Esophagus muscularis mucosa (tissue), 4 donors: ENCODE measurements at places on chromosomes 5 and 9.

- DNase-seq: no peak
These were observed 37.1 kb downstream of the GLIS3 start for GRCh38 chr9:4262735-4263141.

DNA sequence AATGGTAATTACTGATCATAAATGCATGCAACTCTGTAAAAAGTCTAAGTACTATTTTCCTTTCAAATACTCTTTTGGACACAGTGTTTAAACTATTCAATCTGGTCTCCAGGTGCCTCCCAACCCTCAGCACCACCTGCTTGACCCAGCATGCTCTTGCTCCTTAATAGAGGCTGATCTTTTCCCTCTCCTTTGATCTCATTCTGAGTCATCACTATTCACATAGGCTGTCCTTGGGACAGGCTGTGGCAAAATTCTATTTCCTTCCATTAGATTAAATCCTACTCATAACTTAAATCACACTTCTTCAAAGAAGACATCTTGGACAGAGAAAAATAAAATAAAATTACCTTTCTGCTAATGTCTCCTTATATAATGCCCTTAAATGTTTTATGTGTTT lies 199.4 kb upstream of the ST8SIA4 start:
- no peak for DNase-seq

- no peak for DNase-seq
These were observed 29.4 kb upstream of the IL17B start for GRCh38 chr5:149408252-149409099.

DNA sequence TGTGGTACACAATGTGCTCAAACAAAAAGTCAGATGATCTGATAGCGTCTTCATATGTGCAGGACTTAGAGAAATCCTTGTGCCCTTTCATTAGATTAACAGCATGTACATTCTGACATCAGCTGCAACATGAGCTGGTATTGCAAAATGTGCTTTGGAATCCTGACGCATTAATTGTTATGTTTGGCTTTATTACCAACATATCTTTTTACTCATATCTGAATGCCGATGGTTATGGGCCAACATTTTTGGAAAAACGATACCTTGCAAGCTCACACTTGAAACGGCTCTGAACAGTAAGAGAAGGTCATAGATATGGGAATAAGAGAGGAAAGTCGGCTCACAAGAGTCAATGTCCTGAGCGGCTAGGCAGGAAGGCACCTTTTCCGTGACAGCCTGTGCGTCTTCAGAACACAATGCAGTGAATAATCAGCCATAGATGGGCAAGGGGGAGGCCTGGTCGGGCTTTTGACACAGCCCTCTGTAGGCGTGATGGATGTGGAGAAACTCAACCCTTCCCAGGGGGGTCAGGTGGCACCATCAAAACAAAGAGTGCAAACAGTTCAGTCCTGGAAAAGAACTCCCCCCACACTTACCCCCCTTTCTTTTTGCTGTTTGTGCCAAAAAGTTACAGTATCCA lies 36.4 kb upstream of the GAS1 start:
- no peak for DNase-seq

DNA sequence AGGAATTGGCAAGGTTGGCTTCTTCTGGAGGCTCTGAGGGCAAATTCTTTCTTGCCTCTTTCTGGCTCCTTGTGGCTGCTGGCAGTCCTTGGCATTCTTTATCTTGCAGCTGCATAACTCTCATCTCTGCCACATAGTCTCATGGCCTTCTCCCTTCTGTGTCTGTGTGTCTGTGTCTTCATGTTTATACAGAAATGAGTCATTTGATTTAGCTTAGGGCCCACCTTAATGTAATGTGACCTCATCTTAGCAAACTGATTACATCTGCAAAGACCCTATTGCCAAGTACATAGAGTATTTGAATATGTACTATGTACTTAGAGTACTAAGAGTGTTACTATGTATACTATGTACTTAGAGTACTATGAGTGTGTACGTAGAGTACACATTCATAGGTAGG lies 122.5 kb downstream of the RFK start:
- no peak for DNase-seq

DNA sequence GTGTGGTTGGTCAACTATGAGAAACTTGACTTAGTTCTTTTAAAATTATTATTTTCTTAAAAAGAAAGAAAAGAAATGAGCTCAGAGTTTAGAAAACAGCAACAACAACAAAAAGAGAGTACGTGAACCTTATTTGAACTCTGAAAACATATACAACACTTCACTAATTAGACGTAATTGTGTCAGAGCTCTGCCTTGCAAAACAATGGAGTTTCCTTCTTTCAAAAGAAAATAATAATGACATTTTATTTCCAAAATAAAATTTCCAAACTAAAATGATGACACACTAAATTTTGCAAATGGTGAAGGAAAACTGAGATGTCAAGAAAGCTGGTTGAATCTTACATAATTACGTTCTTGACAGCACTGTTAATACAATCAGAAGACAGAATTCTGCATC lies 15.4 kb downstream of the ROR2 start:
- DNase-seq: no peak

DNA sequence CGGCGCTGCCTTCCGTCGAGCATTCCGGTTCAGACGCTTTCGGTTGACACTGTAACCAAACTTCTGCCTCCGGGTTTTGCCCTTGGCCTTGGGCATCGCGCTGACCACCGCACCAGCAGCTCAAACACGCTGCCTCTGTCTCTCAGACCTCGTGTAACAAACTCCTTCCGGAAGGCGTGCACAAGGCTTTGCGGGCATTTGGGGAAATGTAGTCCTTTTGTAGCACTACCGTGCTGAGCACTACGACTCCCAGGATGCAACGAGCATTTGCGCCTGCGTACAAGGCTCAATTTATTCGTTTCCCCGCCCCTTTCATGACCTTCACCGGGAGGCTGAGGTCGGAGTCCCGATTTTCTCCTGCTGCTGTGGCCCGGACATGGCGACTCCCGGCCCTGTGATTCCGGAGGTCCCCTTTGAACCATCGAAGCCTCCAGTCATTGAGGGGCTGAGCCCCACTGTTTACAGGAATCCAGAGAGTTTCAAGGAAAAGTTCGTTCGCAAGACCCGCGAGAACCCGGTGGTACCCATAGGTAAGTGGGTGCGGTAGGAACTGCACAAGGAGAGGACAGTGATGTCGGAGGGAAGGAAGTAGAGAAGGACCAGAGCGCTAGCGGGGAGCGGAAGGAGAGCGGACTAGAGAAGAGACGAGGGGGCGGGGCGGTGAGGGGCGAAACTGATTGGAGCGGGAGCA lies at the start of the genes HIGD2A and NOP16:
Gene HIGD2A (plus strand): TSS at position 308 of the 691 bp plus-strand sequence. CDS start 69 bp downstream, at position 377.
Gene NOP16 (minus strand): TSS at position 155 of the 691 bp plus-strand sequence. CDS start 59 bp downstream, at position 96.
- peak; percentile 100 for DNase-seq

DNA sequence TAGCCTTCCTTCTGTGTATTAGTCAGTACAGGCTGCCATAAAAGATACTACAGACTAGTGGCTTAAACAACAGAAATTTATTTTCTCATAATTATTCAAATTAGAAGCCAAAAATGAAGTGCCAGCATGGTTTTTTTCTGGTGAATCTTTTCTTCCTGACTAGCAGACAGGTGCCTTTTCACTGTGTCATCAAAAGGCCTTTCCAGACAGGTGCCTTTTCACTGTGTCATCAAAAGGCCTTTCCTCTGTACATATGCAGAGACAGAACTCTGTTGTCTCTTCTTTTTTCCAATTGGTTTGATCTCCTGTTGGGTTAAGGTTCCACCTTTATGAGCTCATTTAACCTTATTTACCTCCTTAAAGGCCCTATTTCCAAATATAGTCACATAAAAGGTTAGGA lies 599.9 kb downstream of the ISL1 start:
- no peak for DNase-seq

DNA sequence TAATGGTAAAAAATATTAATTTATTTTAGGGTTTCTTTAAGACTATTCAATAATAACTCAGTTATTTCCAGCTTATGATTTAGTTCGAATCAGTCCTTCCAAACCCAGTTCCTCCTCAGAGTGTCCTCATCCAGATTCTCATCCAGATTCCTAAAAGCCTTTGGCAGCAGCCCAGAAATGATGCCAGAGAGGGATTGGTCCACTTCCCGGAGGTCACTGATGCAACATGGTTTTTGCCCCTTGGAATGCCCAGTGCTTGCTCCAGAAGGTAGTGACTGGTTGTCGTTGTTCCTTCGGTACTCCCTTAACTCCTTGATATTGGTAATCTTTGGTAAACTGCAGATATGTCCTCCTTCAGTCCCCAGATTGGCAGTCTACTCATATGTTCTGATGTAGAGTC lies 493.1 kb upstream of the DMAC1 start:
- DNase-seq: no peak

DNA sequence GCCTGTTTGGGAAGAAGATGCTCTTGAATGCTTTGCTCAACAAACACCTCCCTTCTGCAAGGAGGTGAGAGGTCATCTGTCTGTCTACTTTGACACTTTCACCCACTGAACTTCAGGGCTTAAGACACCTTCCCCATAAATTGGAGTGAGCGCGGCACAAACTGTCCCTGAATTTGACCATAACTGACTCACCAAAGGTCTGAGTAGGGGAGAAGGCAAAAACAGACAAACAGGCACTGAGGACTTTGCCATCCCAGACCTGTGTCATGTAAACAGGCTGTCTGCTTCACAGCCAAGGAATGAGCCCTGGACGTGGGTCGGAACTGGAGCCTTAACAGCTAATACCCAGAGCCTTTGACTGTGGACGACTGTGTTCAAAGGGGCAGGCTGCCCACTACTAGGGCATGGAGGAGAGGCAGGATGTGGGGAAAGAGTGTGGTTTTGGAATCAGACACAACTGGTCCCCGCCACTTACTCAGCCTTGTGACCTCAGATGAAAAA lies 320.9 kb upstream of the KLF4 start:
- DNase-seq: no peak

- DNase-seq: no peak
These were observed 5.5 kb downstream of the ADRB2 start for GRCh38 chr5:148831590-148832565.

- no peak for DNase-seq
These were observed 5.2 kb downstream of the LTC4S start for GRCh38 chr5:179798771-179799643.

GRCh38 chr5:51172903-51173626 lies 210.2 kb upstream of the ISL1 start:
- no peak for DNase-seq

GRCh38 chr5:61525512-61526206 lies 193.6 kb downstream of the ZSWIM6 start:
- DNase-seq: no peak

DNA sequence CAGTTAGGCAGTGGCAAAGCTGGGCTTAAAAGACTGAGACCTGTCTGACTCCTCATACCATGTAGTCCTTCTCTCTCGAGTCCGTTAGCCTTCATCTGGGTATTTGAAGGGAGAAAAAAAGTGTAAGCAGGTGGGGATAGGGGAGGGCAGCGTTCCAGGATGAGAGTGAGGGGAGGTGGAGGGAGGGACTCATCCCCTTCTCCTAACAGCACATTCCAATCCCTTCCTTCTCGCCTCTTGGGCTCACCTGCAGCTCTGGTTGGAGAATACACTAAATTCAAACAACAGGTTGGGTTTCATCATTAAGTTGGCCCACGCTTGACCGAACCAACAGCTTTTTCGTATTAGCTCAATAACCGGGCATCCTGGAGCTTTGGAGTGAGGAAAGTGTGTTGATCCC lies 3.6 kb downstream of the NEURL1B start:
- DNase-seq: no peak

DNA sequence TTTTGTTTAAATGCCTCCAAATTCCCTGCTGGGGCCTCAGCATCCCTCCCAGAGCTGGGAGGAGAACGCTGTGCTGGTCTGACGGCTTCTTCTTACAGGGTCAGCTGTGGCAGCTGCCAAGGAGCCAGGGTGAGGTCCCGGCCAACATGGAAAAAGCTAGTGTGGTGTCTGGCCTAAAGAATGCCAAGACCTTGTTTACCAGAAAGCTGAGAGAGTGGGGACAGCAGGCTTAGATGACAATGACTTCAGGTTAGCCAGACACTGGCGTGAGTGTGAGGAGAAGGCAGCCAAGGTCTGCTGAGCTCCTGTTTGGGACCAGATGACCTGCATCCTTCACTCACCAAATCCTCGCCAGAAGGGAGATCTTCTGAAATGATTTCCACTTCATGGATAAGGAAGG lies 112.5 kb downstream of the CRB2 start:
- DNase-seq: no peak

DNA sequence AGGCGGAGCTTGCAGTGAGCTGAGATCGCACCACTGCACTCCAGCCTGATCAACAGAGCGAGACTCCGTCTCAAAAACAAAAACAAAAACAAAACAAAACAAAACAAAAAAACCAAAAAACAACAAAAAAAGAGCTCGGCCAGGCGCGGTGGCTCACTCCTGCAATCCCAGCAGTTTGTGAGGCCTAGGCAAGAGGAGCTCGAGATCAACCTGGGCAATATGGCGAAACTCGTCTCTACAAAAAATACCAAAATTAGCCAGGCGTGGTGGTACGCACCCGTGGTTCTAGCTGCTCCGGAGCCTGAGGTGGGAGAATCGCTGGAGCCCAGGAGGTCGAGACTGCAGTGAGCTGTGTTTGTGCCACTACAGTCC lies 20.2 kb downstream of the TRIM7 start:
- DNase-seq: no peak

- no peak for DNase-seq
These were observed 977 bp upstream of the PAM start for GRCh38 chr5:102753889-102754766.

GRCh38 chr5:122110987-122111386 lies 18.4 kb upstream of the ZNF474 start:
- DNase-seq: no peak

- DNase-seq: no peak
These were observed 290.9 kb upstream of the ANKRD55 start for GRCh38 chr5:56523790-56524575.

DNA sequence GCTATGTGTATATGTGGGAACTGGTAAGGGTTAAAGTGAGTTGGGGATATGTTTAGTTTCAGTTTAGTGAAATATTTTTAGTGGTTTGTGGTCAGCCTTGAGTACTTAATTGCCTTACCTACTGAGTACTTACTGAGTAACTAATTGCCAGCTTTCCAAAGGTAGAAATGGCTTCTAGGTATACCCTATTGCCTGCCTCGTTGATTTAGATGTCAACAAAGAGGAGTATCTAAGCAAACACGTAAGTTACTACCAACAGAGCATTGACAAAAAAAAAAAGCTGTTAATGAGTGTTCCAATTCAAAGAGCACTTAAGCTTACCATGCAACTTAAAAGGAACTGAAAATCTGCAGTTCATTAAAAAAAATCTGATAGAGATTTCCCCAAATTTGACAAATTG lies 8.8 kb downstream of the ATP10B start:
- no peak for DNase-seq

GRCh38 chr5:78527054-78527859 lies 121.3 kb downstream of the LHFPL2 start:
- no peak for DNase-seq

- no peak for DNase-seq
These were observed 136.6 kb downstream of the SEMA6A start for GRCh38 chr5:116437922-116438578.

GRCh38 chr9:127567035-127567729 lies 44.9 kb upstream of the STXBP1 start:
- DNase-seq: no peak

DNA sequence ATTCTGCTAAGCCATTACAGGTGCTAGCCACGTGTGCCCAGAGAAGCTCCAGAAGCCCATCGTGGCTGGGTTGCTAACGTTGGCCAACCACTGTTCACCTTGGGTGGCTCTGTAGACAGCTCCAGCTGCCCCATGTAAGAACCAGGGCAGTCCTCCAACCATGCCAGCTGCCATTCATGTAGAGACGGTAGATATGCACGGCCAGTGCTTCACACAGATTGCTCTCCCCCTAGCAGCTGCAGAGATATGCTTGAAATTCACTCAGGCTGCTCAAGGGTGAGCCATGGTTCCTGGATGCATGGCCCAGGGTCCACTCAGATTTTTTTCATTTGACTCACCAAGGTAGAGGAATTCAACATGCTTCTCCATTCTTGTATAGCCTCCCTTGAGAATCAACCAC lies 31.0 kb downstream of the GADD45G start:
- DNase-seq: no peak

GRCh38 chr5:74376187-74376586 lies 264.3 kb downstream of the ENC1 start:
- no peak for DNase-seq
